T-cell (primary cell): ENCODE measurements at places on chromosomes 3 and 15. TPM values are rescaled to one million over a fixed set of nuclear protein-coding genes. Genes with fewer than 3 reads are reported as not detected.

The CFAP100 gene
- not detected for total RNA-seq

The SPESP1 gene
- total RNA-seq = 0.33 TPM

The IDH2 gene
- total RNA-seq = 50.1 TPM

The ITPKA gene
- not detected for total RNA-seq

The TPRG1 gene
- total RNA-seq = 16.5 TPM

The OCA2 gene
- total RNA-seq = 0.67 TPM

The PLA1A gene
- not detected for total RNA-seq

The UNC45A gene
- 79.1 TPM for total RNA-seq

The CFAP92 gene
- 0.13 TPM for total RNA-seq

The SLC26A6 gene
- total RNA-seq = 19.7 TPM

The IGF2BP2 gene
- total RNA-seq = 0.66 TPM

The ELL3 gene
- 1.7 TPM for total RNA-seq

The TM2D3 gene
- 96.9 TPM for total RNA-seq

The CHRNB4 gene
- not detected for total RNA-seq

The ACP3 gene
- total RNA-seq = not detected

The ECE2 gene
- total RNA-seq = not detected

The IQSEC1 gene
- total RNA-seq = 76.1 TPM

The OR5K2 gene
- total RNA-seq = not detected

The NR1I2 gene
- total RNA-seq = 0.61 TPM

The HACD2 gene
- 23.2 TPM for total RNA-seq

The GPR176 gene
- not detected for total RNA-seq

The GRM7 gene
- not detected for total RNA-seq

The CIB2 gene
- 2.8 TPM for total RNA-seq

The ATOSA gene
- 112 TPM for total RNA-seq

The RPL15 gene
- 2,171 TPM for total RNA-seq

The HHLA2 gene
- 0.40 TPM for total RNA-seq
